ENCODE measurements at places on chromosomes 5 and 9.

GRCh38 chr9:122239722-122240121, 11.0 kb upstream of the LHX6 start:
- no peaks in the 10 kb centered on the region for H3K27me3 ChIP-seq
- no peak overlapping the region for H3K27ac ChIP-seq

- no peak overlapping the region for H3K27ac ChIP-seq
- H3K4me3 ChIP-seq = no peak overlapping the region
- no peak for DNase-seq
- no peaks in the 10 kb centered on the region for H3K27me3 ChIP-seq
- H3K36me3 ChIP-seq = no peaks in the 10 kb centered on the region
These were observed 152.6 kb upstream of the MAST4 start for GRCh38 chr5:66443462-66444130.

GRCh38 chr9:100933656-100934055, 94.9 kb upstream of the PLPPR1 start:
- no peaks in the 10 kb centered on the region for H3K27me3 ChIP-seq
- no peaks in the 10 kb centered on the region for H3K4me1 ChIP-seq
- no peak for DNase-seq
- no peak overlapping the region for H3K27ac ChIP-seq

GRCh38 chr5:147733075-147733474, 49.5 kb downstream of the JAKMIP2 start:
- H3K27me3 ChIP-seq = no peaks in the 10 kb centered on the region
- no peaks in the 10 kb centered on the region for H3K36me3 ChIP-seq
- no peaks in the 10 kb centered on the region for H3K4me1 ChIP-seq
- no peak overlapping the region for H3K27ac ChIP-seq

DNA sequence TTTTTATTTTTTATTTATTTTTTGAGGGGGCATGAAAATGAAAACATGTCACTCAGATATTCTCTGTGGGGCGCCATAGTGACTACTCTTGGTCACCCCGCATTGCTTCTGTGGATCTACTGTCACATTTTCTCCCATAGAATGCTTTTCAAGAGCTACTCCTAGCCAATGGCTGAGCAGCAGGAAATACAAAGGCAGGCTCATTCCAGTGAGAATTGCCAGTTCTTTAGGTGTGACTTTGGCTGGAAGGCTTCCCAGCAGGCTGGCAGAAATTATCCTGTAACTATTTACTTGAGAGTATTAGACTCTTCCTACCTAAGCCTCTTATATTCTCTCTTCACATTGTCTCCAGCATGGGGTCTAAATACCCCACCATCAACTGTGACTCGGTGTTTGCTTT, 21.0 kb upstream of the PTPRD start:
- DNase-seq = no peak
- no peak overlapping the region for H3K4me3 ChIP-seq
- no peaks in the 10 kb centered on the region for H3K4me1 ChIP-seq

DNA sequence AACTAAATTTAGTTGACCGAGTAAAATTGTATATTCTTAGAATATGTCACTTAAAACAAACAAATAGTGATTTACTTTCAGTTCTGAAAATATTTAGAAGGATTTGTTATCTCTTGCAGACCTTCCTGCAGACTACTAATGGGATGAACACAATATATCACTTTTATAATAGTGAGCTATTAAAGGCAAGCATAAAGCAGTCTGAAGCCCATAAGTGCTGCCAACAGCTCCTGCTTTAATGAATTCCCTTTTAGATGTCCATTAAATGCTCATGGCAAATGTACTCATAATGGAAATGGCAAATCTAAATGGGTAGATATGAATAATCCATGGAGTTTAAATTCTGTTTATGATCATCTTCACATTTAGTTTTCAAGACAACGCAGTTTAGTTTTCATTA, 170.2 kb downstream of the RANBP17 start:
- H3K4me3 ChIP-seq = no peak overlapping the region
- DNase-seq = no peak
- H3K27ac ChIP-seq = no peak overlapping the region
- no peaks in the 10 kb centered on the region for H3K27me3 ChIP-seq
- H3K36me3 ChIP-seq = no peaks in the 10 kb centered on the region
- H3K4me1 ChIP-seq = no peaks in the 10 kb centered on the region

- no peaks in the 10 kb centered on the region for H3K36me3 ChIP-seq
- H3K27ac ChIP-seq = no peak overlapping the region
- H3K4me3 ChIP-seq = no peak overlapping the region
These were observed 31.9 kb downstream of the RXRA start for GRCh38 chr9:134358026-134358661.

- H3K4me1 ChIP-seq = no peaks in the 10 kb centered on the region
- H3K27me3 ChIP-seq = no peaks in the 10 kb centered on the region
- H3K4me3 ChIP-seq = no peak overlapping the region
- H3K36me3 ChIP-seq = no peaks in the 10 kb centered on the region
- H3K27ac ChIP-seq = no peak overlapping the region
These were observed 100.2 kb downstream of the PIP5K1B start for GRCh38 chr9:68804911-68805889.

DNA sequence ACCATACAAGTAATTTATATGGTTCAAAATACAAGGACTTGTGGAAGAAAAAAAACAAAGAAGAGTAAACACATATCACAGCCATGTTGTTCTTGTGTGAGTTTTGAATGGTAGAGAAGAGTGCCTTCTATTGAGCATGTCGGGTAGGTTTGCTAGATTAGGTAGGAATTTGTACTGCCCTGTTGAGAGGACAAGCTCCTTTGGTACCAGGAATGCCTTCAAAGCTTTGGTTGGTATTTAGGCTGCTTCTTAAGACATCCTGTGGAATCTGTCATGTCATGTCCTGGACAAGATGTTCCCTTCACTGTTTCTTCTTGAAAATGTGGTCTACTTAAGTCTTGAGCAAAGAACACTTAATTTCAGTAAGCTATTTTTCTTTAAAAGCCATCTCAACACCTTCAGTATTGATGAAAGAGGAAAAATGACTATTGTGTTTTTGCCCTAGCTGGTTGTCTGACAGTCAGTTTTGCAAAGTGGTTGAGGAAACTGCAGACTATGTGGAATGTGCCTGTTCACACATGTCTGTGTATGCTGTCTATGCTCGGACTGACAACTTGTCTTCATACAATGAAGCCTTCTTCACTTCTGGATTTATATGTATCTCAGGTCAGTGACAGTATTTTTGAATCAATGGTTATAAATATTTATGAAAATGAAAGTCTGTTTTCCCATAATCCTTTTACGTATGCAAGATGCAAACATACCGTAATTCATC, 296.9 kb downstream of the ADGRV1 start:
- no peak overlapping the region for H3K27ac ChIP-seq
- no peak for DNase-seq
- no peaks in the 10 kb centered on the region for H3K4me1 ChIP-seq
- H3K36me3 ChIP-seq = no peaks in the 10 kb centered on the region
- no peak overlapping the region for H3K4me3 ChIP-seq

GRCh38 chr5:64930672-64931318, 162.1 kb downstream of the CWC27 start:
- no peaks in the 10 kb centered on the region for H3K4me1 ChIP-seq
- H3K27me3 ChIP-seq = no peaks in the 10 kb centered on the region
- no peak for DNase-seq
- H3K4me3 ChIP-seq = no peak overlapping the region
- no peaks in the 10 kb centered on the region for H3K36me3 ChIP-seq

GRCh38 chr5:143016777-143017516, 246.8 kb downstream of the ARHGAP26 start:
- no peaks in the 10 kb centered on the region for H3K4me1 ChIP-seq
- no peaks in the 10 kb centered on the region for H3K27me3 ChIP-seq
- no peak overlapping the region for H3K4me3 ChIP-seq

DNA sequence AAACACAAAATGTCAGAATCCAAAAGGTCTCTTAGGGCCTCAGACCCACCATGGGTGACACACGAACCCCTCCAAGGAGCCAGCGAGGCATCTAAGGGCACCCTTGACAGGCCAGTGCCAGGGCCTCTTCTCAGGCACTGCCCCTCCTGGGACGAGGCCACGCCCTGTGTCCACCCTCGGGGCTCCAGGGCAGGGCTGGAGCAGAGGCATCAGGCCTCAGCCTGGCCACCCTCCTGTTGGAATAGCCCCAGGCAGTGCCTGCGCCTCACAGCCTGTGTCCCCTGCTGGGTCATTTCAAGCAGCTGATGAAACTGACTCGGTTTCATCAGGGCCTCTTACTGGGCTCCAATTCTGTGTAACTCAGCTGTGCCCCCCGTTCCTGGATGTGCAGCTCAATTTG, 32.8 kb upstream of the SUSD3 start:
- H3K27ac ChIP-seq = no peak overlapping the region
- H3K36me3 ChIP-seq = peaks cover 43% of the 10 kb centered on the region
- no peaks in the 10 kb centered on the region for H3K27me3 ChIP-seq
- H3K4me1 ChIP-seq = peaks cover 81% of the 10 kb centered on the region

DNA sequence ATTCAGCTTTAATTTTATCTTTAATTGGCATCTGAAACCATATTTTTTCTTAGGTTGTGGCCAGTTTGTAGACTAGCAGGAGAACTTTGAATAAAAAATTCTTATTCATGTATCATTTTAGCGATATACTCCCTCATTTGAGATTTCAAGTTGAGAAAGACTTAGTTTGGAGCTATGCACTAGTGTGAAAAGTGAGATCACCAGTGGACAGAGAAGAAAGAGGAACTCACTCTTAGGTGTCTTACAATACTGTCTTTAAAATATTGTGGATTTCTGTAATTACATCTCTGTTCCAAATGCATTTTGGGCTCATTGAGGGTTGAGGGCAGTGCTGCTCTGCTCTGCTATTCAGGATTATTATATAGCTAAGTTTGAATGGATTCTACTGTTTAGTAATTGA, 54.7 kb downstream of the NAA35 start:
- no peak overlapping the region for H3K4me3 ChIP-seq
- H3K36me3 ChIP-seq = peaks cover 9% of the 10 kb centered on the region
- H3K4me1 ChIP-seq = no peaks in the 10 kb centered on the region
- DNase-seq = no peak

Data from CD8-positive, alpha-beta memory T cell (primary cell).